Fibroblast of villous mesenchyme (primary cell): ENCODE measurements at places on chromosomes 16 and 17.

- DNase-seq, result no peak
Observed at GRCh38 chr17:79809530-79810129, 12.8 kb upstream of the CBX8 start.

DNA sequence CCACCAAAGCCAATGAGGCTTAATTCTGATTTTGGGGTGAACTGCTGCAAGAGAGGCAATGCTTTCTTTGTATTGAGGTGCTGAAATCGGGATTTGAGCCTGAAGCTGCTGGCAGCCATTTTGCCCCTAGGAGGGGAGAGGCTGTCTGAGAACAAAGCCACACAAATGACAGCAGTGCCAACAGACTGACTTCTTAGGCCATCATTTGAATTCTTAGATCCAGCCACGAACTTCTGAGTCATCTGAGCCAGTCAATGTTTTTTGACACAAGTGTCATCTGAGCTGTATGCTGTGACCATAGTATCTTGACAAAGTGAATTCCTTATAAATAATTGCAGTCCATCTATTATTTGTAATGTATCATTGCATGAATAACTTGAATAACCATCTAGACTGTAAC is 29.0 kb downstream of the HYDIN start:
- DNase-seq, result no peak

GRCh38 chr16:77916111-77916510 is 106.2 kb upstream of the CLEC3A start:
- DNase-seq, result no peak

DNA sequence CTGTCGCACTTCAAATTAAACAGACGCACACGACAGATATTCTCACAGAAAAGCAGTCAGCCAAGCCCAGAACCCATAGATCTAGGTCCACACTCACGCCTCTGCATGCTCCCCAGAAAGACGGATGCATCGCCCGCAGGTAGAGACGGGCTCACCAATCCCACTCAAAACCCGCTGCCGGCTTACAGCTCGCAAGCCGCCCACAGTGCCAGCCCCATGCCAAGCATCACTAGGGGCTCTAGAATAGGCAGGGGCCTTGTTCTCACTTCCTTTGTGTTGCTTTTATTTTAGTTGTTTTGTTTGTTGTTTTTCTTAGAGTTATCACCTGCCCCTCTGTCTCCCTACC is 336 bp upstream of the BMERB1 start:
- DNase-seq, result no peak

GRCh38 chr16:10836174-10836853 is 17.7 kb upstream of the TVP23A start:
- DNase-seq, result no peak
